RPMI8226 (cell line): ENCODE measurements at places on chromosomes 3 and 15.

DNA sequence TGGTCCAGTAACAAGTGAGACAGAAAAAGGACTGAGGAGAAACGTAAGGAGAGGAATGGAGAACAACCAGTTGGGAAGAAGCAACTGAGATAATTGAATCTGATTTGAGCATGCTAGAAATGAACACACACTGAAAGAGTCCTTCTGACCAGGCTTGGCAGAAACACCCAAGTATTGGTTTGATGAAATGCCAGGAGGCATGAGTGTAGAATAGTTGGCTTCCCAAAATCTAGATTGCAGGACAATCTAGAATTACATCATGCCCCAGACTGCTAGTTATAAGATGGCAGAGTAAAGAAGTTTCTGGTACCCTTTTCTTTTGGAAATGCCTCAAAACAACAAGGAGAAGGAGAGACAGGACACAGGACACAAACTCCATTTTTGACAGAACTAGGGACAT lies 189.7 kb upstream of the STT3B start:
- no peak for DNase-seq

- DNase-seq: no peak
Measured at GRCh38 chr3:177306252-177306651, 109.0 kb upstream of the TBL1XR1 start.

- DNase-seq: no peak
Measured at GRCh38 chr15:61115241-61115640, 113.9 kb downstream of the RORA start.

DNA sequence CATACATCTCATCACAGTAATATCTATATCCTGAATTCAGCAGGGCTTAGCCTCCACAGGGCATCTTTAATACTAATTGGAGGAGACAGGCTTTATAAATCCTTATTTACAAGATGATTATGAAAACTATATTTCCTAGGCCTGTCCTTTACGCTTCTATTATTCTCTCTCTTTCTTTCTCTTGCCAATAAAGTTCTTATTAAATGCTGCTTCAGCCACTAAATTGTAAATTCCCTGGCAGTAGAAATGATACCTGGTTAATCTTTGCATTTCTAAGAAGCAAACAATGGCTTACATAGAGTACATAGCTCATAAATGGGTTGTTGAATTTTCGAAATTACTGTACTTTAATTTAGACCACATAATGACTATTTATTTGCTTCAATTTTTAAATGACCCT lies 43.5 kb downstream of the TNIK start:
- DNase-seq: no peak

DNA sequence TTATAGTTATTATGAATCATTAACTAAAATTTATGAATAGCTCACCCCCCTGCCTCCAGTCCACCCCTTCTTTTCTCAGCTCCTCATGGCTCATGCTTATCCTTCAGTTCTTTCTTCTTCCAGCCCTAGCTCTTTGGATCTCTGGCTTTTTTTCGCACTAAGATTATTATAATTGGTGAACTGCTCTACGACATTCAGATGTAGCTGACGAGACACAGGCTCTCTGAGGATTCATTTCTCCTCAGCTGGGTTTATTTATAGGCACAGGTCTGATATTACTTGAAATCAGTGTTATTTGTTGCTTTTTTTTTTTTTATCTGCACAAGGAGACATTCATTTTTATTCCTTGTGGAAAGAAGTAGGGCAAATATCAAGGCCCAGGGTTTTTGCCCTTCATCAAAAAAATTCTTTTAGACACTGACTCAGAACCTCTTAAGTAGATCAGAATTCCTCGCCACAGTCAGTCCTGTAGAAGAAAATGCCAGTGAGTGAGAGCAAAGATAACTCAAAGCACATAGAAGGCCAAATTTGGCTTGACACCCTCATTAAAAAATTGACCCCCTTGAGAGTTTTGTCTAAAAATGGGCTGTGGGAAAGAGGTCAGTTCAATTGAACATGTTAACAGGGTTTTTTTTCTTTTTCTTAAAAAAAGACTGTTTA lies 106.6 kb downstream of the MYH15 start:
- DNase-seq: no peak

DNA sequence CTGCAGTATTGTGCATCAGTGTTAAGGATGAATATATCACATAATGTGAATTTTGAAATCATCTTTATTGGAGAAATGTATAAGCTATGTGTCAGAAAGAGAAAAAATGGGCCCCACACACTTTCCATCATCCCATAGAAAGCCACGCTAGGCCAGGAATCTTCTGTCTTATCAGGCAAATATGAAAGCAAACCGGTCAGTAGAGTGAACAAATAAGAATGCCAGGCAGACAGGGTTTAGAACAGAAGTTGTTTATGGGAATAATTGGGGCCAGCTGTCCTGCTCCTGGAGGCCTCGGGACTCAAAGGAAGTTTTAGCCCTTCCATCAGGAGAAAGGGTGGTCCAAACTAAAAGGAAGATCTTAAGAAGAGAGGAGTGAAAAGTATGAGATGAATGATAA lies 39.5 kb downstream of the ZNF280D start:
- no peak for DNase-seq

- no peak for DNase-seq
Measured at GRCh38 chr15:87357637-87358313, 898.8 kb downstream of the NTRK3 start.
